ENCODE measurements at places on chromosomes 7 and 10.

GRCh38 chr7:108322046-108322445 is 134.2 kb downstream of the NRCAM start:
- DNase-seq = no peak

GRCh38 chr7:139049936-139050335 is 14.1 kb upstream of the ZC3HAV1L start:
- DNase-seq = no peak

DNA sequence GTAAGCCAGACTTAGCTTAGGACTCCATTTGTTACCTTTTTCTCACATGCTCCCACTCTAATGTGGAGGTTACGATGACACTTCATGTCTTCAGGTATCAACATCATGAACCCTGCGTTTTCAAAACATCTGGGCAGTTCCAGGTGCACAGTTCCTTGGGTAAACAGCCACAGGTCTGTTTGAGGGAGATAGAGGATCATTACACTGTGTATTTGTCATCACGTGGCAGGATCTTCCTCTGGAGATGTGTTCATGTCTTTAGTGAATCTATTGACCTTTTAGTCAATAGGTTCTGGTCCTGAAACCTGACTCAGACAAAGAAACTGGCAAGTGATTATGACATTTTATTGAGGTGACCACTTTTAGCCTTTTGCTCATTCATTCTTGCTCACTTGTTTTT is 145.5 kb downstream of the ANKRD7 start:
- DNase-seq = no peak

GRCh38 chr10:28489206-28489605 is 43.7 kb upstream of the WAC start:
- DNase-seq = no peak

GRCh38 chr7:5230265-5231067 is 40.4 kb downstream of the WIPI2 start:
- no peak for DNase-seq

All from HAP-1 (cell line).